ENCODE measurements at places on chromosomes 6 and 20.

GRCh38 chr20:53255102-53255710, 283.0 kb downstream of the TSHZ2 start:
- DNase-seq = no peak

- no peak for DNase-seq
These were observed 81.8 kb upstream of the KCNK16 start for GRCh38 chr6:39404312-39404711.

DNA sequence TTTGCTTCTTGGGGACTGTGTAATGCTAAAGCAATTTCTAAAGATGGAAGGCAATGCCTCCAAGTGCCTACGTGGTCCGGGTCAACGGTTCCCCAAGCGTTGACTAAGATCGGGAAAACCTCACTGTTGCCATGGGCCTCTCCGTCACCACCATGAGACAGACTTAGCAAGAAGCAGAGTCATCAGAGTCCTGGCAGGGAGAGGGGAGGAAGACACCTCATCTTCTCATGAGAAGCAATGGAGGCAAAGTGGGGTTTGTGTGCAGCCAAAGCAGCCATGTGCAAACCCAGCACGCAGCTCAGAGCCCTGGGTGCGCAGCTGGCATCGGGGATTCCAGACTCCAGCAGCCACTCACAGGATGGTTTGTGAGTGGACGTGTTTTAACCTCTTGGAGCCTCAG, 111.4 kb downstream of the SYNDIG1 start:
- DNase-seq = peak; percentile 14

- DNase-seq = no peak
These were observed 9.3 kb upstream of the NEDD9 start for GRCh38 chr6:11241793-11242201.

DNA sequence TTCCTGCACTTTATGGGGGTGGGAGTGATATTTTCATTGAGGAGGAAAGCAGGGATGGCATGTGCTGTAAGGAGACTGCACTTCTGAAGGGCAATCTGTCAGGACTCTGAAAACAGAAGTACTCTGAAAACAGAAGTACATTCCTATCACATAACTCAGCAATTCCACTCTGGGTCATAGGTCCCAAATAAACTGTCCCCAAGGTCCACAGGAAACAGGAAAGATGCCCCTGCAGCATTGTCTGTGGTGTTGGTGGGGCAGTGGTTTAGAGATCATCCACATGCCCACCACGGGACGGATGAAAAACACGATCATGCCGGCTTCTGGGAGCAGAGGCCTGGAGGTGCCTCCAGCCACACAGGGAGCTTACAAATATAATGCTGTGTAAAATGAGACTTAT, 150.3 kb downstream of the OTOR start:
- no peak for DNase-seq

DNA sequence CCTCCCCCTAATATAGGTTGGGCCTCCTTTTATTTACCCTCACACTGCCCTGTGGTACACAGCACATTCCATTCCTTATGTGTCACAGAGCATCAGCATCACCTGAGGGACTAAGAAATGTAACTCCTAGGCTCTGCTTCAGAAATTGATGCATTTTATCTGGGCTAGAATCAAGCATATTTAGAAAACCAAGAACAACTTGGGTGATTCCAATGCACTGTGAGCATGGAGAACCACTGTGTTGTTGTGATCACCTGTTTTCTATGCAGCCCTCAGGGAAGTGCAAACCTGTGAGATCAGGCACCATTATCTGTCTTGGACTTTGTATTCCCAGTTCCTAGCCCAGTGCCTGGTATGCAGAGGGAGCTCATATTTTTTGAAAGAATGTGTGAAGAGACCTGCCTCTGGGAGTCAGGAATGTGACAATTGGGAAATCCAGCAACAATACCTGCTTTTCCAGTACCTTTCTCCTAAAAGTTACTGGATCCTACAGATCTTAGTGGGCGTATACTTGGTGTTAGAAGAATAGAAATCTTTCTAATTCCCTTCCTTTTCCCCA, 7.0 kb downstream of the KAT14 start:
- DNase-seq = no peak

GRCh38 chr20:6698056-6698455, 69.4 kb upstream of the BMP2 start:
- DNase-seq = no peak

DNA sequence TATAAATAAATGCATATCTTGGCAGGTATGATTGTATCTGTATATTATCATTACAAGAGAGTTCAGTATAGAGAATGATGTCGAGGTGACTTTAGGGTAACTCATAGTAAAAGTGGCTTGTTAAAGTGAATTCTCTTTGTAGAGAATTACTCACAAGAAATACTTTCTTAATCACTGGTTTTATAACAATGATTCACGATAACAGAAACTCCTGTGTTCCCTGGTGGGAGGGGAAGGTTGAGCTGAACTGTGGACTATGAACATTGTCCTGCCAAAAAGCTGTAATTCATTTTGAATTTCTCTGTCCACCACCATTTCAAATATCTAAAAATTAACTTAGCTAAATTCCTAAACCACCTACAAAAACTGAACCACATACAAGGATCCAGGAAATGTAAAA, 7.7 kb downstream of the TPMT start:
- DNase-seq = peak; percentile 73

DNA sequence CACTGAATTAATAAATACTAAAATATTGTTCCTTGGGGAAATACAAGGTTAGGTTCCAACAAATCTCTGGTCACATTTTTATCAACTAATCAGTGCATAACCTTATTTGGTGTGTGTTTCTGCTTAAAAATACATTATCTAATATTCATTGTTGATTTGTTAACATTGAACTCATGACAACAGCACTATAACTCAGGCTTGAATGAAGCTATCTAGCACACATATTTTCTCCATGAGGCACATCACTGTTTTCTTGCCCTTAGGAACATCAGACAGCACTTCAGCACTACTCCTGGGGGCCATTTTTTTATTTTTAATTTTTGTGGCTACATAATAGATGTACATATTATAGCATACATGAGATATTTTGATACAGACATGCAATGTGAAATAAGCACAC, 277.2 kb upstream of the NT5E start:
- no peak for DNase-seq

- DNase-seq = no peak
These were observed 242.3 kb upstream of the RNF217 start for GRCh38 chr6:124719913-124720312.

GRCh38 chr20:46951405-46951804, 56.8 kb downstream of the EYA2 start:
- no peak for DNase-seq

- no peak for DNase-seq
These were observed 621.8 kb downstream of the BCKDHB start for GRCh38 chr6:80728101-80728750.

- DNase-seq = no peak
These were observed 27.5 kb upstream of the TAB2 start for GRCh38 chr6:149289966-149290365.

DNA sequence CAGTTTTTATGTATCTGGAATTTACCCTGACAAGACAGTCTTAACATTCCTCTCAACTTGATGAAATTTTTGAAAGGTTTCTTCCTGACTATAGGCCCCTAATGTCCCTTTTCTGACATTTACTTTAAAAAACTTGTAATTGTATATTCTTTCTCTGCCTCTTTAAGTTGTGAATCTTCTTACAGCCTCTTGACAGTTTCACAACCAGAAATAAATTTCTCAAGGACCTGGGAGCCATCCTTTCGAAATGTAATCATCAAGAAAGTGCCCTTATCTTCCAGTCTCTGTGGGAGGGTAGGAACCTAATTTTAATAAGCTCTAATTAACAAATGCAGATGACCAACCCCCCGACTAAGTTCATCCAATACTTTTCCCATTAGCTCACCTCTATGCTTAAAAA, 403.6 kb upstream of the GJE1 start:
- DNase-seq = no peak

GRCh38 chr6:99951016-99951805, 42.8 kb downstream of the MCHR2 start:
- no peak for DNase-seq

GRCh38 chr6:10383331-10384090, 31.4 kb downstream of the TFAP2A start:
- DNase-seq = no peak

GRCh38 chr6:53866226-53866625, 71.4 kb downstream of the LRRC1 start:
- DNase-seq = no peak

- no peak for DNase-seq
These were observed 28.1 kb upstream of the TXNDC5 start for GRCh38 chr6:7938562-7939183.

- DNase-seq = peak; percentile 55
These were observed 788 bp downstream of the UST start for GRCh38 chr6:148747471-148748165.

DNA sequence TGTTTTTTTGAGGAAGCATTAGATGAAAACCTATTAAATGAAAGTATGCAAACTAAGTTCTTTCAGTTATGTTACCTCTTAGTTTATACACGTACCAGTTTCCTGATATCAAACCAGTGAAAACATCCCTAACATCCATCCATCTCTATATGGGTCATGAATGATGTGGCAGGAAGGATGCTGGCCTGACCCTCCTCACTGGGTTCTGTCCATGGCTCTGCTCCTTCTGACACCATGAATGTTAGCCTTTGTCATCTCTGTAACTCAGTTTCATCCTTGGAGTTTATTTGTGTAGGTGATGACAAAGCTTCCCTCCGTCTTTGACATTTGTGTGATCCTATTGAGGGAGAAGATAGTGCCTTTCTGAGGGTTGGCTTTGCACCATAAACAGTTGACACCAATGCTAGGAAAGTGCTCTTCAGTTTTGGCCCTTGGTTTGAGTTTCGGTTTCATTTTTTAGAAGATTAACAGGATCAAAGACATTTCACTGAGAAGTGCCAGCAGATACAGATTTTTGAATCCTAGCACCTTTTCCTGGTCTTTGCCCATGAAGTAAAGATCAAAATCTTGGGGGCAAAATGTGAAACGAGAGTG, 72.0 kb upstream of the SCGN start:
- DNase-seq = no peak

DNA sequence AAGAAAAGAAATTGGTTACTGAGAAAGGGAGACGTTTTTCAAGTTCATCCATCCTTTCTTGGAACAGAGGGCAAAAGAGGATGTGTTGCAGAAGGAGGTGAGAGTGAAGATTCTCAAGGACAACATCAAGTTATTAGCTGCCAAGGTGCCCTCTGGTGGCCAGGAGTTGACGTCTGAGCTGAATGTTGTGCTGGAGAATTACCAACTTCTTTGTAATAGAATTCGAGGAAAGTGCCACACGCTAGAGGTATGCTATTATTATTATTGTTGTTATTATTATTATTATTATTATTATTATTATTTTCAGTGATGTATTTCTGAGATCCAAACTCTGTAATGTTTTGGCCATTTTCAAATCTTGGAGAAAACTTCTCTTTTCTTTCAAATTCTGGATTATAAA, 197.0 kb downstream of the UTRN start:
- DNase-seq = peak; percentile 84

DNA sequence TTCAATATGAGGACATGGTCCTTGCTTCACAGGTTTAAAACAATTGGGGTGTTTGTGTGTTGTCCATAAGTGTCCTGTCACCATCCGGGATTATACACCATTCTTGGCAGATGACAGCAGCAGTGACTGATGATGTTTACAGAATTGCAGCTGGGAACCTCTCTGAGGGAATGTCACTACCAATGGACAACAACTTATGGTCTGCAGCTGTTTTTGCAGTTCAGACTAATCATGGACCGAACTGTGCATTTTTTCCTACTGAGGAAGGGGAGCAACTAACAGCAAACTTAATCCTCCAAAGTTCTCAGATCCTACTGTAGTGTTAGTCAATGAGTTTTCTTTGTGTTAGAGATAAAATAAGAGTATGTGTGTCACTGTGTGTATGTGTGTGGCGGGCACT, 26.0 kb downstream of the FAM229B start:
- DNase-seq = no peak

- DNase-seq = no peak
These were observed 42.2 kb downstream of the GFOD1 start for GRCh38 chr6:13445005-13445743.

- peak; percentile 82 for DNase-seq
These were observed 103.7 kb downstream of the TOX2 start for GRCh38 chr20:44018259-44018941.

- DNase-seq = no peak
These were observed 31.5 kb downstream of the METTL24 start for GRCh38 chr6:110326609-110327008.

DNA sequence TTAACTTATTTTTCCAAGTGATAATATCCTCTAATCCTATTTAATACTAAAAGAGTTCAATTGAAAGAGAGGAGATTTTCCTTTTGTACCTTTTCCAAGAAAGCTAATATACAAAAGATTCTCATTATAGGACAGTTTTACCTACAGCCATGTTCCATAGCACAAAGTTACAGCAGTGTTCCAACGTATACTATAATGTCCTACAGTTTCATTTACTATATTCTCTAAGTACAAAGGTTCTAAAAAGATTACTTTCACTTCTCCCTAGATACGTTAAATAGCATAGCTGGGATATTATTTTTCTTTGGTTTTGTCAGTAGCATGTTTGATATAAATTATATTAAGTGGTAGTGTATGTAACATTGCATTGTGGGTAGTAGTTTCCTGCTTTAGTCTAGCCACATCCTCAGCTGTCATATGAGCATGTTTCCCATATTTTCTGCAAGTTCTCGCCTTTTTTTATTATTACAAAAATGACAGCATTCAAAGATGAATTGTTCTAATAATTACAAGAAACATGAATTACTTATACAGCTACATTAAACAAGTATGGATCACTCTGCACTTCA, 4.4 kb upstream of the RUNX2 start:
- no peak for DNase-seq

DNA sequence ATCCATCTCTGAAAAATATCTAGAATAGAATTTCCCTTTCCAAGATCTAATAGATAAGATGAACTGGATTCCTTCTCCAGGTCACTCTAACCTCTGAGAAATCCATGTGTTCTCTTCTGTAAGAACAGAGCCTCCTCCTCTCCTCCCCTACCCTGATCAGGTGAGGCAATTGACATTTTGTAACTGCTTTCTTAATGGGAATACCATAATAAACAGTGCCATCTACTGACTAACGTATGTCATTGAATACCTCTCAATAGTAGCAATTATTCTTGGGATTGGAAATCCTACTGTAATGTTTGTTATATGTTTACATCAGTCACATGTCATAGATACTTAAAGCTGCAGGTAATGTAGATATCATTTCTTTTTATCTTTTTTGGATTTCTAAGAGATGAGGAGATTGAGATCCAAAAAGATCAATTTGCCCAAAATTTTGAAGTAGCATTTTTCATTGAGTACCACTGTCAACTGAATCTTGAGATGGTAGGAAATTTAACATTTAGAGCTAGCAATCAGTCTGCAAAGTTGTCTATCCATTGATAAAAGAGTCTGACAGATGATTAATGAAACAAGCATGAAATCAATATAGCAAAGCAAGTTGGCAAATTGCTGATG, 365.8 kb upstream of the HSF2 start:
- DNase-seq = peak; percentile 69

GRCh38 chr20:37413379-37413778, 67.4 kb downstream of the SRC start:
- DNase-seq = no peak

GRCh38 chr6:43939281-43940070, 169.5 kb downstream of the VEGFA start:
- no peak for DNase-seq

All from RKO (cell line).